Endothelial cell of umbilical vein (primary cell): ENCODE measurements at places on chromosomes 1 and 21. TPM values are rescaled to one million over a fixed set of nuclear protein-coding genes. Genes with fewer than 3 reads are reported as not detected.
A peak's percentile ranks its signal among the peaks of the same experiment; 100 is the strongest.

Gene JAM2
- total RNA-seq, result 0.20 and 1.1 TPM in 2 replicates

DNA sequence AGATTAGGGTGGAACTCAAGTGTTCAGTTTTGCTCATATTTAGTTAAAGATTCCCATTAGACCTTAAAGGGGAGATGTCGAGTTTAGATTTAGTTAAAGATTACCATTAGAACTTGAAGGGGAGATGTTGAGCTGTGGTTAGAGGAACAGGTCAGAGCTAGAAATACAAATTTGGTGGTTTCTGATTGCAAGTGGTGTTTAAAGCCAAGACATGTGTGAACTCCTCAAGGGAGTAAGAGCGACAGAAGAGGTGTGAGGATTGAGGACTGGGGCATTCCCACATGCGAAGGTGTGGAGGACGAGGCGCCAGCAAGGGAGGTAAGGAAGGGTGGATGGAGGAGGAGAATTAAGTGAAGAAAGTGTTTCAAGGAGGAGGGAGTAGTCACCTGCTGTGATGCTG lies 168.6 kb downstream of the IER5 start:
- H3K36me3 ChIP-seq, result no peaks in the 10 kb centered on the region
- no peak overlapping the region for H3K4me3 ChIP-seq
- DNase-seq, result no peak
- peaks cover 2% of the 10 kb centered on the region for H3K4me1 ChIP-seq
- H3K27ac ChIP-seq, result no peak overlapping the region
- H3K27me3 ChIP-seq, result peaks cover 4% of the 10 kb centered on the region

GRCh38 chr1:75789988-75790387 lies 3.9 kb downstream of the RABGGTB start:
- peaks cover 33% of the 10 kb centered on the region for H3K4me1 ChIP-seq
- H3K27me3 ChIP-seq, result no peaks in the 10 kb centered on the region
- DNase-seq, result no peak
- peak overlapping the region; percentile 99 for H3K4me3 ChIP-seq
- no peak overlapping the region for H3K27ac ChIP-seq
- peaks cover 39% of the 10 kb centered on the region for H3K36me3 ChIP-seq

DNA sequence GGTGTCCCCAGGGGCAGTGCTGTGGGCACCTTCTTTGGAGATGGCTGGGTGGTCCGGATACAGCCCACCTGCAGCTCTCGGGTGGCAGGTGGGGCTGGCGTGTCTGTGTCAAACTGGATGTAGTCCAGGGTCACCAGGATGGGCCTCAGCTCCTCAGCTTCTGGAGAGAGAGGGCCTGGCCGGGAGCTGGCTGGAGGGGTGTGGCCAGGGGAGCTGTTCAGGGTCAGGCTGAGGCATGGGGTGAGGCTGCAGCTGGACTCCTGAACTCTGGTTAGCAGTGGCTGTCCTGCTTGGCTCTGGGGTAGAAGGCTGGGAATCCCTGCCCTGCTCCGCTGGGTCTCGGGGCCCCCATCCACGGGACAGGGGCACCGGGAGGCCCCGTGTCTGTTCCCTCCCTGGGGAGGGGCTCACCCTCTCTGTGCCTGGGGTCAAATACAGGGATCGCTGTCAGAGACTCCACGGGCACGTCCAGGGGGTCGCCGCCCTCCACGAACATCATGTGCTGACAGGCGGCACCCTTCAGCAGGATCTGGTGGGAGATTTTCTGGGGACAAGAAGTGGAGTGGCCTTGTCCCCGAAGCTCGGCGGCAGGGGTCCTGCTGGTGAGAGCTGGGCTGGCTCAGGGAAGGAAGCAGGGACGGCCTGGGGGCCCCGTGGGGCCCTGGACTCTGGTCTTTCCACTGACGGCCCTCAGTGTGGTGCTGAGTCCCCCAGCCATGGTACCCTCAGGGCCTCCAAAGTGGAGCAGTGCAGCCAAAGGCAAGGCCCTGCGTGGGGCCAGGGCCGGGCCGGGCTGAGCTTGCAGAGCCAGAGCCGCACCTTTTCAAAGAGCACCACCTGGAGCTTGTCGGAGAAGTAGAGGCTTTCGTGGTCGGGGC lies 4.1 kb upstream of the TMEM52 start:
- no peak overlapping the region for H3K4me3 ChIP-seq
- no peak for DNase-seq
- peaks cover 5% of the 10 kb centered on the region for H3K4me1 ChIP-seq
- H3K27ac ChIP-seq, result no peak overlapping the region

GRCh38 chr1:163307479-163308171 lies 14.1 kb upstream of the NUF2 start:
- DNase-seq, result no peak
- H3K27me3 ChIP-seq, result no peaks in the 10 kb centered on the region
- no peak overlapping the region for H3K27ac ChIP-seq
